ENCODE measurements at places on chromosomes 4 and X. TPM values are rescaled to one million over a fixed set of nuclear protein-coding genes. Genes with fewer than 3 reads are reported as not detected.

GRCh38 chrX:118571836-118572235 lies 76.2 kb downstream of the DOCK11 start:
- no peak for DNase-seq

DNA sequence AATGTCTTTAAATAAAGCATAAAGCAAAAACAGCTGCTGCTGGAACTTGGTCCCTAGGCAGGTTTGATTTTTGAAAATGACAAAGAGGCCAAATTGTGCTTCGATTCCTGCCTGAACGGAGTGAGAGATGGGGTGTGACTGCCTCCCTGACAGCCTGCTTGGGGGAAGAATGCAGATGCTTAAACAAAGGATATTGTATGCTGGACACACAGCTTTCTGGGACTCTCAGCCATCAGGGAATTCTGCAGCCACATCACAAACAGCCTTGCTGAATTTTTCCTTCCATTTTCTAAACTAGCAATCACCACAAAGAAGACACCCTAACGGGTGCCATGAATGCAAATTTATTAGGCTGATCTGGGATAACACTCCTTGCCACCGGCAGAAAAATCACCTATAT lies 83.9 kb upstream of the CPEB2 start:
- no peak for DNase-seq

GRCh38 chr4:122117743-122118142 lies 34.4 kb upstream of the BLTP1 start:
- no peak for DNase-seq

DNA sequence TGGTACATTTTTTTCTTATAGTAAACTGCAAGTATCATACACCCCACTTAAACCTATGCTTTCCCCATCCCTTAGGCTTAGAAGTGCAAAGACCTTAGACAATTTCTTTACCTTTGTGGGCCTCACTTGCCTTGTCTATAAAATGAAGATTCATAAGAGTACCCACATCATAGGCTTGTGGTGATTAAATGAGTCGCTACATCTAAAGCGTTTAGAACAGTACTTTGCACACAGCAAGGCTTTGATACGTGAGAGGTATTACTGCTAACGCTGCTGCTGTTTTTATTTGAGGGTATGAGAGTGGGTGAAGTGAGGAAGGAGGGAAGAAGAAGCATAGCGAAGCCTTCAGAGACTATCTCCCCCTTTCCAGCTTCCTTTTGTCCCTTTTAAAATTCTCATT lies 87.8 kb upstream of the RPS6KA3 start:
- no peak for DNase-seq

DNA sequence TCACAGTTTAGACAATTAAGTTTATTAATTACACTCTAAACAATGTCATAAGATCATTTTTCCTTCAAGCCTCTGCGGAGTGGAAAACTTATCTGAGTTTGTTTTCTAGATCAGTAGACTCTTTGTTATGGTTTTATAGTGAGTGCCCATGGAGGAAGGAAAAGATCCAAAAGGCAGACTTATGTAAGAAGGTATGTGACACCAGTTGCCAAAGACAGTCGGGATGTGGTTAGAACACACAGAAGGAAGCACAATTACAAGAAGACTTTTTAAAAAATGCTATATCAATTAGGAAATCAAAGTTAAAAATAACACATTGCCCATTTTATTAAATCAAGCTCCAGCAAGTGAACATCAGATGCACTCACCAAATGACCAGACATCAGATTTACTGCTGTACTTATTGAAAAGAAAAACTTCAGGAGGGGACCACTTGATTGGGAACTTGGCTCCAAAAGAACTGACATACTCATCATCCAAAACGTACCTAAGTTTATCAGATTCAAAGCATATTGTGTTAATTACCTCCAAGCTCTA lies 57.1 kb downstream of the NIPAL1 start:
- DNase-seq, result no peak

GRCh38 chr4:150771382-150771781 lies 189.4 kb downstream of the MAB21L2 start:
- DNase-seq, result no peak

DNA sequence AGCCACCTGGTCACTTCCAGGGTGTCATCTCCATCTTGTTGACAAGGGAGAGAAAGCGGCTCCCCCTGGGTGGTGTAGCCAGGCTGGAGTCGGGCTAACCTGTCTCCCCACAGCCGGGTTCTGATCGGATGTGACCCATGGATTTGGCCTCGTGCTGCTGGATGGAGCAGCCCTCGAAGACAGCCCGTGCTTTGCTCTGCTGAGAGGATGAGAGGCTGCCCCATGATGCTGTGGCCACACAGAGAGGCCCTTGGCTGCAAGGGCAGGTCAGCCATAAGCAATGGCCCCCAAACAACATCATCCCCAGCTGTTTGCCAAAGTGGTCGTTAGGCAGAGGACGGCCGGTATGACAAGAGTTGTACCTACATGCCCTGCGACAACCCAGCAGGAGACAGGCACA lies 106.6 kb downstream of the HMX1 start:
- no peak for DNase-seq

- DNase-seq, result no peak
Measured at GRCh38 chr4:24805566-24805965, 10.2 kb downstream of the SOD3 start.

DNA sequence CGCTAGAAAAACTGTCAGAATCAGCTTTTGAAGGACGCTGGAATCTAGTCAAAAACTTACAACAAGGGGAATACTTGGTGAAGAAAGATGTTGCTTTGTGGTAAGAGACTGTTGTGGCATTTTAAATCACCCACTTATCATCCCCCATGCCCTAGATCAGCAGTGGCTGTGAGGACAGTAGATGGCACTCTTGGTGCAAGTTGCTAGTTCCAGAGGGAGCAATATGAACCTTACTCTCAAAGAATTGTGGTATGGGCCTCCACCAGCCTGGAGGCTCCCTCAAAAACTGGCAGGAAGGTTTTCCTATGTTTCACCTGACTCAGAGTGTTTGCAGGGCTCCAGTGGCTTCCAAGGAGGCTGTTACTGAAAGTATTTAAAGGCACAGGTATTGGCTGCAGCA lies 37.7 kb upstream of the SLC16A2 start:
- no peak for DNase-seq

- no peak for DNase-seq
Measured at GRCh38 chrX:134601240-134601765, 57.0 kb downstream of the PLAC1 start.

- DNase-seq, result no peak
Measured at GRCh38 chr4:101600287-101600686, 190.2 kb upstream of the BANK1 start.

DNA sequence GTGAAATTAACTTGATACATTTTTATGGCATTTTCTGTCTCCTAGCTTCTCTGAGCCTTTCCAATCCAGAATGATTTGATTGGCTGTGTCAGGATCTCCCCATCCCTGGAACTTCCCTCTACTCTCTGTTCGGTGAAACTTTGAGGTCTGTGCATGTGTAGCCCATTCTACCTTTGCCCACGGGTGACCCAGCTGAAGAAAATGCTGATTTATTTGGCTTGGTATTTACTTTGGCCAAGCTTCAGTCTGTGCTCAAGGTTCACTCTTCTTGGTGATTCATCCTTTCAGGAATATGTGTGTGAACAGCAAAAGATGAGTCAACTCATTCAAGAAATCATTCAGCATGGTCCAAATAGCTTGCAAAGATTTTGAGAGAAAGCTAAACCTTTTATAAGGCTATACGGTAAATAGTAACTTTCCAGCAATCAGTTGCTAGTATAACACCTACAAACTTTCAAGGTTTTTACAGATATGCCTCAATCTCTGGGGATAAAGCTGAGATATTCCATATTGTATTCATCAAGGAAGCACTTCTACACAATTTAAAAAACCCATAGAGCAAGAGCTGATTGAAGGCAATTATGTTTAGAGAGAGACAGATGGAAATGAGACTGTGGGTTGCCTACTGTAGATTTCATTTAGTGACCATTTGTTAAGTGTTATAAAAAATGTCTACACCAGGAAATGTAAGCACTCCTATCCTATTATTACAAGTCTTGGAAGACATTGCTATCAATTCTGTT lies 233.9 kb upstream of the CXXC4 start:
- no peak for DNase-seq

GRCh38 chrX:41421071-41421729 lies 25.9 kb upstream of the NYX start:
- no peak for DNase-seq

- DNase-seq, result no peak
Measured at GRCh38 chrX:13647709-13648212, 5.2 kb upstream of the TCEANC start.

GRCh38 chr4:27397886-27398285 lies 537.2 kb downstream of the STIM2 start:
- DNase-seq, result no peak

- no peak for DNase-seq
Measured at GRCh38 chrX:153803211-153804099, 9.0 kb downstream of the SSR4 start.

DNA sequence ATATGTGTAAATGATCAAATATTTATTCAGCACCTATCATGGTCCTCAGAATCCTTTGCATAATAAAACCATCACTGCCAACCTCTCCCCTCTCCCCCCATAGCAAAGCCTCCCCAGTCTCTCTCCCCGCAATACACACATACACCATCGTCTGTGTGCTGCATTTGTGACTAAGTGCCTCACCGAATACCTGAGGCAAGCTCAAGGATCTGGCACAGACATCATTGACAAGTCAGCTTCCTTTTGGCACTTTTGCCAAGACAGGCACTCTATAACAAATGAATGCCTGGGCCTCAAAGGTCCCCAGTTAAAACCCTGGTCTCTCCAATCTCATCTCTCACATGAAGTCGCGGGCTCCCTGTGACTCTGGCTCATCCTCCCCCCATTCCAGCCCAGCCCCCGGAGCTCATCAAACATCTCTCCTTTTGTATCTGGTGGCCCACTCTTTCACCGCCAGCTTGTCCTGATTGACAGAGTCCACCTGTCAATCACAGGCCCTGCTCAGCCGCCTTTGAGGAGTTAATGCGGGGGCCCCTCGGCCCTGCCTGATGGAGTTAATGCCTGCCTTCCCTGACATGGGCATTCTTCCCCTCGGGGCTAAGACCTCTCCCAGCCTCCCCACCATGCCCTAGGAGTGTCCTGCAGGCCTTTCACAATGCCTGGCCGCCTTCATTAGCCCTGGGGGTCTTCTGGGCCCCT lies 135.8 kb upstream of the ATP6AP2 start:
- no peak for DNase-seq

Gene SH3BGRL
- 48.0 TPM for total RNA-seq

Gene SLC16A2
- total RNA-seq, result 23.6 TPM

Gene PNMA6F
- total RNA-seq, result 0.15 TPM

Gene SLC49A3
- total RNA-seq, result 8.8 TPM

Gene EGF
- total RNA-seq, result 2.6 TPM

Gene FAM241A
- total RNA-seq, result 0.63 TPM

Gene GASK1B
- not detected for total RNA-seq

Gene MAGEC1
- not detected for total RNA-seq

Gene SSX4
- 0.32 TPM for total RNA-seq

Gene MAB21L2
- total RNA-seq, result not detected

Gene JADE3
- 25.2 TPM for total RNA-seq

Gene PDGFRA
- total RNA-seq, result 3.4 TPM

Gene C4orf36
- 1.5 TPM for total RNA-seq

Gene ADGRL3
- total RNA-seq, result 13.0 TPM

Gene CCSER1
- 0.90 TPM for total RNA-seq
